ENCODE measurements at places on chromosomes 2 and 18.

DNA sequence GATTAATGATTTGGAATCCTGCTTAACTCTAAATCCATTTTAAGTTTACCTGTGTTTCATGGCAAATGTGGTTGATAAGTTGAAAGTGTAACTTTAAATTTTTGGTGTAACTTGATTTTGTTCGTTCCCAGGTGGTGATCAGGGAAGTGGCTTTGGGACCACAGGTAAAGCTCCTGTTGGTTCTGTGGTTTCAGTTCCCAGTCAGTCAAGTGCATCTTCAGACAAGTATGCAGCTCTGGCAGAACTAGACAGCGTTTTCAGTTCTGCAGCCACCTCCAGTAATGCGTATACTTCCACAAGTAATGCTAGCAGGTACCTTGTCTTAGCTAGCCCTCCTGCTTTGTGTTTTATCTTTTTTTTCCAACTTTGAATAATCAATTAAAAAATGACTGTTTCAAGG is 62.8 kb downstream of the AGFG1 start:
- no peak for DNase-seq

DNA sequence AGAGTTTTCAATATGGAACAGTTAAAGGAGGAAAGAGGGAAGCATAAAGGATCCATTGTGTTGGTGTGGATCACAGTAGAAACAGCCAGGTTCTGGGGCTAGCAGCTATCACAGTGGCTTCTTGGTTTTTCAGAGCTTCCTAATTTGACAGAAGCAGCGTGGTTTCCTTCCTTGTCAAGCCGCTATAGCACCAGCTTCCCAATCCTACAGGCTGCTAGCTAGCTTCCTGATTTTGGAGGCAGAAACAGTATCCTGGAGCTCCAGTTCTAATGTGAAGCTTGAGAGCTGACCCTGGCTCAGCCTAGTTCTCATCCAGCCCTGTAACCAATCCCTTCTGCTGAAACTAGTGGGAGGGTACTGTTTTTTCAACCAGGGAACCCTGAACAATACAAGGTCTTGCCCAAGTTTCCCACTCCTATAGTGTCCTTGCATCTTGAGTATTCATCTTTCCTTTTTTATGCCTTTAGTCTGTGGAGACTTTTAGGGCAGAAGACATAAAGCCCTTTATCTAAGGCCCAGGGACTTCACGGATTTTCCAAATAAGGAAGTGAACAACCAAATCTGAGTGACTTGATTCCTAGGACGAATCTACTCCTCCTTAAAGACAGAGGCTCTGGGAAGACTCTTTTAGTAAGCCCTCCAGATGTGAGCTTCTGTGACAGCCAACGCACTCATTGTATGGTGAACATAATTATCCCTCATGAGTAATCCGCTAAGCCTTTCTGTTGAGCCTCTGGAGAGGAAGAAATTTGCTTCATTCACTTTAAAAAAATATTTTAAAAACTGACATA is 33.8 kb downstream of the CCDC93 start:
- no peak for DNase-seq

- peak; percentile 65 for DNase-seq
These were observed 147.6 kb downstream of the CDC42EP3 start for GRCh38 chr2:37523814-37524362.

GRCh38 chr18:76553715-76554546 is 58.9 kb upstream of the ZNF516 start:
- no peak for DNase-seq

DNA sequence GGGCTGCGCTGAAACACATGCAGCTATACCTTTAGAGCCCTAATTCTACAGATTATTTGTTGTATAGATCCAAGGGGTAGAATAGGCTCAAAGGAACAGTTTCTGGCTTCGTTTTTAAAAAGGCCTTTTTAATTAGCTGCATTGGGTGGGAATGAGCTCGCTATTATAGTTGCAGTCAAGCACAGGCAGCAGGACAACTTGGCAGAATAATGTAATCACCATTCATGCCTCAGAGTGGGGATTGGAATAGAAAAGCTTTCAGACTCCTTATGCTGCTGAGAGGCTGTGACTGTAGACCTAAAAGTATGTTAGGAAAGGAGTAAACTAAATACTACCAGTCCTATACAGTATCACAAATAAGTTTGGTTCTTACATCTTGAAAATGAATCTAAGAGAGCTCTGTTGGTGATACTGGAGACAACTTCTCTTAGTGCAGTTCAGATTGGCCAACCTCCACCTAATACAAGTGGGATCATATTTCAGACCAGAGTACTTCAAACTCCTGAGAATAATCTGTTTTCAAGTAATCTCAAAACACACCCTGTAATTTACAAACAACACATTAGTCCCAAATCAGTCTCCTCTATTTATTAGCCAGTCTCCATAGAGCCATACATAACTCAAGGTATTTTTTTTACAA is 121.4 kb downstream of the ANTXR1 start:
- no peak for DNase-seq

GRCh38 chr2:48914477-48915089 is 159.1 kb upstream of the LHCGR start:
- no peak for DNase-seq

- peak; percentile 40 for DNase-seq
These were observed 8.0 kb downstream of the ALPI start for GRCh38 chr2:232463701-232464543.

DNA sequence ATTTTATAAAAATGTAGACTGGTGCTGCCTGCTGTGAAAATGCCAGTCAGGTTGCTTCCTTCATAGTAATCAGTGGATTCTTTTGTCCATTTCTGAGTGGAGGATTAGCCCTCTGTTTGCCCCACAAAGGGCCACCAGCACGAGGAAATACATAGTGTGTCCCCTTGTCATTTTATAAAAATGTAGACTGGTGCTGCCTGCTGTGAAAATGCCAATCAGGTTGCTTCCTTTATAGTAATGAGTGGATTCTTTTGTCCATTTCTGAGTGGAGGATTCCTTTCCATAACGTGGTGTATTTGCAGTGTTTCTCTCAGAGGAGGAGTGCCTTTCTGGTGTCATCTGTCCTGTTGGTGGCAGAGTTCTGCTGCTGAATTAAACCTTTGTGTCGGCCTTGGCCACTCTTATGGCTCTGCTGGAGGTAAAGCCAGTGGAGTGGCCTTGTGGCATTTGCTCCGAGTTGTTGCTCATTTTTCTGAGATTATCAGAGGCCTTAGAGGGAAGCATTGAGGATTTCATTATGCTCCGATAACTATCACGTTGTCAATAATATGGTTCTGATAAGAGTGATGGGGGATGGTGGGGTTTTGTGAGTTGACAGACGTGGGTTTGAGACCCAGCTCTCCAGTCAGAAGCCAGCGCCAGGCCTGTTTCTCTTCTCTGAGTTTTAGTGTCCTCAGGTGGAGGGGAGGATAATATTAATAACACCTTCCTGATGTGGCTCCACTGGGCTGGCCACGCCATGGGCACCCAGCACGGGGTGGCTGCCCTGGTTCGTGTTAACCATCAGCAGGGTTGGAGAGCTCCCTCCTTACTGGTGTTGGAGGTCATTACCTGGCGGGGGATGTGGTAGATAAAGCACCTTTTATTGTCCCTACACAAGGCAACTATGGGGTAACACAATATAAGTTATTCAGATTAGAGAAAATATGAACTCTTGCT is 96.6 kb downstream of the NEDD4L start:
- DNase-seq: no peak

- DNase-seq: no peak
These were observed 33.4 kb downstream of the MFSD6 start for GRCh38 chr2:190441564-190441963.

- peak; percentile 70 for DNase-seq
These were observed 11.2 kb downstream of the ARID5A start for GRCh38 chr2:96547731-96548171.

- DNase-seq: no peak
These were observed 906.1 kb upstream of the SLC39A10 start for GRCh38 chr2:194750926-194751325.

- no peak for DNase-seq
These were observed 96.6 kb downstream of the SOCS6 start for GRCh38 chr18:70385474-70385873.

GRCh38 chr18:63339920-63340484 is 20.4 kb upstream of the BCL2 start:
- DNase-seq: no peak

DNA sequence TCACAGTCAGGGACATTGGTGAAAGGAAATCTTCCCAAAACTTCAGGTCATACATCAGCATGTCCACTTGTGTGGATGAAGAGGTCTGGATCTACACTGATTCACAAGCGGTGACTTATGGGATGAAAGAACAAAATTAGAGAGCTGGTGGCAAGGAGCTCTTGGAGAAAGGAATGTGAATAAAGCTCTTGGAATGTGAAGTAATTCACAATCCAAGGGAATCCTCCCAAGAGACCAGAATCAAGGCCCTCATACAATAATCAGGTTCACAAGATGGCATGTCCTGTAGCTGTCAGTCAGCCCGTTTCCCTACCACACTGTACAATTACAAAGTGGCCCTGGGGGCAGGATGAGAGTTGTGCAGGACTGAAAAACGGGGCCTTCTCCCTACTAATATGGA is 96.2 kb downstream of the MRPS9 start:
- no peak for DNase-seq

GRCh38 chr18:34767601-34768027 is 57.5 kb downstream of the DTNA start:
- DNase-seq: no peak

- DNase-seq: no peak
These were observed 108.4 kb downstream of the ALMS1 start for GRCh38 chr2:73494031-73494430.

- peak; percentile 41 for DNase-seq
These were observed at the start of gene CXCR2 for GRCh38 chr2:218125626-218126080. TSS of gene CXCR2 (plus strand) at chr2:218126028. CDS start at chr2:218134802, 8,774 bp downstream.

- peak; percentile 56 for DNase-seq
These were observed 8.7 kb upstream of the MTERF4 start for GRCh38 chr2:241110607-241111439.

- DNase-seq: peak; percentile 87
These were observed 2.9 kb upstream of the CRYBA2 start for GRCh38 chr2:218995972-218996711.

DNA sequence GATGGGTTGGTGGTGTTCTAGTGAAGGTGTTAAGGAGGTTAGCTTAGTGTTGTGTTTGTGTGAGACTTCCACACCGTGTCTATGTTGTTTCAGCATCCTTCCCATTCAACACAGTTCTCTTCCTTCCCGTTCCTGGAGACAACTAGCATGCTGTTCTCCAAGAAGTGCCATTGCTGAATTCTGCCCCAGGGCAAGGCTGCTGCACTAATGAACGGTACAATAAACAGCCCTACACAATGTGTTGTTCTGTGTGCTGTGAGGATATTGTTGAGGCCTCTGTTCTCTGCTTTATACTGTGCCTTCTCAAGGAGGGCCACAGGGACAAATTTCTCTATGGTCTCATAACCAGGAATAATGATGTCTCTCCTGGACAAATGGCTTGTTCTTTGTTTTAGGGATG is 39.8 kb upstream of the ZEB2 start:
- DNase-seq: no peak

GRCh38 chr18:36934884-36935283 is 106.0 kb downstream of the KIAA1328 start:
- no peak for DNase-seq

GRCh38 chr2:197254776-197255530 is 55.6 kb downstream of the ANKRD44 start:
- DNase-seq: no peak

DNA sequence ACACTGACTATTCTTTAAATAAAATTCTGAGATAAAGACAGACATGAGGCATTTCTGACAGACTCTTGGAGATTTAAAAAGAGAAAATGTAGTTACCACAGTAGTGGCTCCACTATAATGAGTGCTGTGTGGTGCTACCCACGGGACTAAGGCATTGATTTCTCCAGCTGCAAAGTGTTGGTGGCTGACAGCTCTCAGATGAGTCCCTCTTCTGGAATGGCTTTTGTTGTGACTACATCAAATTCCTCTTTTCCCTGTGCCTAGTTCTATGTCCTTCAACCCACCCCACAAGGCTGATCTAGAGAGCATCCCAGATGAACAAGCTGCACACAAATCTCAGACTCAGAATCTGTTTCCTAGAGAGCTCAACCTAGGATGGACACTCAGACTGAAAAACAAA is 884.8 kb upstream of the ZEB2 start:
- no peak for DNase-seq

DNA sequence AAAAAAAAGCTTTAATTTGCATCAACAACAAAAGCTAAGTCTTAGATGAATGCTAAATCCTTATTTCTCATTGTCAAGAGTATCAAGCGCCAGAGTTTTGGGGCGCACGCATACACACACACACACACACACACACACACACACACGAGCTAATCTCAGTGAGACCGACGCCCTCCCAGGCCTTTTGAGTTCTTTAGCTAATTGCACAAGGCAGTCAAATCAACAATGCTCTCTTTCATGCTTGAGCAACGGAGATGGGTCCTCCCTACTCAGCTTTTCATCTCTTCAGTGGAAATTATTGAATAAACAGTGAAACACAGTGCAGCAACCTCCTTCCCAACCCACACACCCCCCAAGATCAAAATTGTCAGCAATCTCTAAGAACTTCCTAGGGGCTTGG is 19.2 kb downstream of the GKN1 start:
- no peak for DNase-seq

- no peak for DNase-seq
These were observed 75.1 kb downstream of the ACOXL start for GRCh38 chr2:110807522-110807921.

GRCh38 chr2:156800065-156800653 is 364.0 kb downstream of the GPD2 start:
- no peak for DNase-seq

DNA sequence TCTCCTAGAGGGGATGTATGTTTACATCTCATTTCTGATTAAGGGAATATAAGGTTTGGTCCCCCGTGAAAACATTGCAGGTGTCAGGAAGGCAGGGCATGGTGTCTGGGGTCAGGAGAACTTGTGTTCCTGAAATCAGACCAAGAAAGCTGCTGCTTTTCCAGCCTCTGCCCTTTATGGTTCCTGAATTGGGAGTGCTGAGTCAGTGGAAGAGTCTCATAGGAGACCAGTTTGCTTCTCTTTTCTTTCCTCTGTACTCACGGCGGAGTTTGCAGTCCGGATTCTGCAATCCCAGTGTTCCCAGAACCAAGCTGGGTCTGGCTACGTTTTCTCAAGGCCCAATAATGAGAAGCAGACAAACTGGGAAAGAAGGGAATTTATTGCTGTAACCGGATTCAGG is 5.1 kb upstream of the MARCO start:
- DNase-seq: no peak

- DNase-seq: no peak
These were observed 17.3 kb upstream of the FZD5 start for GRCh38 chr2:207787017-207787416.

DNA sequence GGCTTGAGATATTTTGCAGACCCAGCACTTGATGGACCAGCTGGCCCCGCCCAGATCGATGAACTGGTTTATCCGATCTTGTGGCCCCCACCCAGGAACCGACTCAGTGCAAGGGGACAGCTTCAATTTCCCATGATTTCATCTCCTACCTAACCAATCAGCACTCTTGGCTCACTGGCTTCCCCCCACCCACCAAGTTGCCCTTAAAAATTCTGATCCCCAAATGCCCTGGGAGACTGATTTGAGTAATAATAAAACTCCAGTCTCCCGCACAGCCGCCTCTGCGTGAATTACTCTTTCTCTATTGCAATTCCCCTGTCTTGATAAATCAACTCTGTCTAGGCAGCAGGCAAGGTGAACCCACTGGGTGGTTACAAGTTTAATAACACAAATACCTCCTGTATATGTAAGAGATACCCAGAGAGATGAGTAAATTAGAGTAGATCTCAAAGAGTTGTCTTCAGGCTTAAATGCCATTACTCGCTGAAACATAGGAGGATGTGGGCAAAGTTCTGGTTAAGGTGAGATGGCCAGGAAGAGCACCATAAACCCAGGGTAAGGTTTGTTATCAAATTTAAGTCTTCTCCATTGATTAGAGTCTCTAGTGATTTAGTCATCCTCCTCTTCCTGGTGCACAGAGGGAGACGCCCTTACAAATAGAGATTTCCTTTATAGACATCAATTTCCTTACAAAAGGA is 222.8 kb downstream of the ARL4C start:
- DNase-seq: no peak
